ENCODE measurements at places on chromosomes 16 and 17.

DNA sequence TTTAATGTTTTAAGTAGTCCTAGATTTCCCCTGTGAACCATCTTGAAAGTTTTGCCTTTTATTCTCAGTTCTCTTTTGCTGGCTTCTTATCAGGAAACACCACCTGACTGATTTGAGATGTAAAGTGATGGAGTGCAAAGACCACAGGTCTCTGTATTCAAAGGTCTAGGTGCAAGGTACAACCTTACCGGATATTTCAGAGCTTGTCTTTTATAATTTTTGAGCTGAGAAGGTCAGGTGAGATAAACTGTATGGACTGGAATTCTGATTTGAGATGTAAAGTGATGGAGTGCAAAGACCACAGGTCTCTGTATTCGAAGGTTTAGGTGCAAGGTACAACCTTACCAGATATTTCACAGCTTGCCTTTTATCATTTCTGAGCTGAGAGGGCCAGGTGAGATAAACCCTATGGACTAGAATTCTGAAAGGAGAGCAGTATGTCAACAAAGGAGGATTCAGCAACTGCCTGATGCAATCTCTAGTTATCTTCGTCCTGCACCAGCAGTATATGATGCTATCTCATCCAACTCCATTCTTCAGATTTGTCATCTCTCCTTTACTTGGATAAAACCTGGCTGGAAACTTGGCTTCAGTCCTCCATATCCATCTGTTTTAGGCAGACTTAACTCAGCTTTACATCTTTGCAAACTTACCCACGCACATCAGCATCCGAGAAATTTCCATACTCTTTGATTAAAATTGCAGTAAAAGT, 64.3 kb downstream of the CENPV start:
- no peak for DNase-seq

DNA sequence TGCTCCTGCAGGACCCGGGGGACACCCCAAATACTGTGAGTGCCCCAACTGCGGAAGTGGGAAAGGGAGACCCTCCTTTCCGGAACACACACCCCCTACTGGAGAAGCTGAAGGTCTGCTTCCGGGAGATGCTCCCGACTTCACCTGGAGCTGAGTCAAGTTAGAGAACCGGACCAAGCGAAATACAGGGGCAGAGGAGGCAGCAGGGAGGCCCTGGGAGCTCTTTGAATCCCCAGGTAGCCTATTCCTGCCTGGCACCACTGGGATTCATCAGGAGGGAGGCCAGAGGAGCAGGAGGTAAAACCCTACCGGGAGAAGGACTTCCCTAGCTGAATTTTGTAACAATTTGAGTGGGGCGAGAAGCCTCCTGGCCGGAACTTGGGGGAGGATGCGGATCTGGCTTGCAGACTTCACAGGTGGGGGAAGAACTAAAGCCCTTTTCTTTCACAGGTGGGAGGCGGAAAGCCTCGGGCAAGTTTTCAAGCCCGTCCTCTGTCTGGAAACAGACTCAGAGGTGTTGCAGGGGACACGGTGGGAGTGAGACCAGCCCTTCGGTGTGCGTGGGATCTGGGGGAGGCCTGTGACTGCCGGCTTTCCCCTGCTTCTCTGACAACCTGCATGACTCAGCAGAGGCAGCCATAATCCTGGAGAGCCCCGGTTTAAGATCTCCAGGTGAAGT, 22.4 kb upstream of the TEKT1 start:
- no peak for DNase-seq

GRCh38 chr17:81419319-81419885, 24.1 kb downstream of the BAHCC1 start:
- peak; percentile 80 for DNase-seq

DNA sequence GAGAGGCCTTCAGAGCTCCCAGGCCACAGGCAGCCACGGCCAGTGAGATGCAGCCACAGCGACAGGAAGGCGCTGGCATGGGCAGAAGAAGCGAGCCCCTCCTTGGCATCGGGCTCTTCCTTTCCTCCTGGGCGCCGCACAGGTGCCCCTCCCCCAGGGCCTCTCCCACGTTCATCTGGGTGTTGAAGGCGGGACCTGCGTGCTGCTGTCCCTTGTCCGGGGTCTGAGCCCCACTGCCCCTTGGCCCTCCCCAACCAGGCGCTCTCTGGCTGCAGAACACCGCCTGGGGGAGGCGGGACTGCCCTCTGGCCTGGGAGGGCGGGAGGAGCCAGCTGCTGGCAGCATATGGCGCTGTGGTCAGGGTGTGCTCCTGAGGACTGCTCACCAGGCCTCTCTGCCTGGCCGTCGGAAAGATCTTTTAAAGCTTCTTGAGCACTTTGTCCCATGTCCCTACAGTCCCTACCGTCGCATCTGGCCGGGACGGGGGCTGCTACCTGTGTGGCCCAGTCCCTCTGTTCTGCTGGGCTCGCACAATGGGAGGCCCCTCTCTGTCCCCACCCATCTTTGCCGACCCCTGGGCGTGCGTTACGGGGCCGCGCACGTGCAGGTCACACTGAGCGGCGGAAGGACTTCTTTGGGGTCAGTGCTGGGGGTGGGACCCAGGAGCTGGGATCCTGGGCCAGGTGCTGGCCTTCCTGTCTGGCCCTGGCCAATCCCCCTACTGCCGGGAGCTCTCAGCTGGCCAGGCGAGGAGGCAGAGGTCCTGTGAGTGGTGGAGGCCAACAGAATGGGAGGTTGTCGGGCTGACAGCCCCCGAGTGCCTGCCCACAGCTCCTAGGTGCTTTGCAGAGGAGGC, 1.7 kb downstream of the SLC25A10 start:
- DNase-seq: no peak

GRCh38 chr17:78172249-78173051, 4.1 kb downstream of the SYNGR2 start:
- DNase-seq: no peak

GRCh38 chr17:7074931-7075330, 5.1 kb downstream of the CLEC10A start:
- DNase-seq: no peak

- no peak for DNase-seq
Observed at GRCh38 chr16:85757341-85757822, 6.5 kb upstream of the C16orf74 start.

DNA sequence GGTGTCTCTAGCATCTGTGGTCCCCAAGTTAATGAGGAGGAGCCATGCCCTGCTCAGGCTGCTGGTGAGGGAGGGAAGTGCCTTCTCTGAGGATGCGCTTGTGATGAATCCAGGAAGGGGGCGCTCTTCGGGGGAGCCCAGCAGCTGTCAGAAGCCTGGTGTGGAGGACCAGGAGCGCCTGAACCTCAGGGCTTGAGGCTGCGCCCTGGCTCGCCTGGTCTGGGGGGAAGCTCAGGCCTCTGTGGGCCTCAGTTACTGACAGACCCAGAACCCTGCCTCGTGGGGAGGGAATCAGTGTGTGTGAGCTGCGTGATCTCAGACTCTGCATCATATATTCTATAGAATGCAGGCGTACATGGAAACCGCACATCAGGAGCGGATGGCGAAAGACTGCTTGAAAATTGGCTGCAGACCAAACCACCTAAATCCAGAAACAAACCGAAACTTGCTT, 126.1 kb downstream of the SEC14L1 start:
- no peak for DNase-seq

DNA sequence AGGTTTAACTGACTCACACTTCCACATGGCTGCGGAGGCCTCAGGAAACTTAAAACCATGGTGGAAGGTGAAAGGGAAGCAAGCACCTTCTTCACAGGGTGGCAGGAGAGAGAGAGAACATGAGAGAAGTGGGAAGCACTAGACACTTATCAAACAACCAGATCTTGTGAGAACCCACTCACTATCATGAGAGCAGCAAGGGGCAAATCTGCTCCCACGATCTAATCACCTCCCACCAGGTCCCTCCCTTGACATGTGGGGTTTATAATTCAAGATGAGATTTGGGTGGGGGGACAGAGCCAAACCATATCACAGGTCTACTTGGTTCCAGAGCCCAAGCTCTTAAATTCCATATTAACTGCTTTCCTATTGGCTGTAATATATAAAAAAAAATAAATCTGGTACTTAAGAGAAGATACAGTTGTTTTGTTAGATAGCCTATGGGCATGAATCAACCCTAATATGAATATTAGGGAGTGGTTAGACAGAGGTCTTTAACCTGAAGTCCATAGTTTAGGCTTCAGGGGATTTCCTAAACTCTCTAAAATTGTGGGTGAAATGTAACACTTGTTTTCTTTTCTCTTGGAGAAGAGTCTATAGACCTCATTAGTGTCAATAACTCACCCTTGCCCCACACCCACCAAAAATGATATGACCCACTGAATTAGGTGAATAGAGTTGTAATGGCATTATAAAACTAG, 56.7 kb downstream of the SKAP1 start:
- no peak for DNase-seq

DNA sequence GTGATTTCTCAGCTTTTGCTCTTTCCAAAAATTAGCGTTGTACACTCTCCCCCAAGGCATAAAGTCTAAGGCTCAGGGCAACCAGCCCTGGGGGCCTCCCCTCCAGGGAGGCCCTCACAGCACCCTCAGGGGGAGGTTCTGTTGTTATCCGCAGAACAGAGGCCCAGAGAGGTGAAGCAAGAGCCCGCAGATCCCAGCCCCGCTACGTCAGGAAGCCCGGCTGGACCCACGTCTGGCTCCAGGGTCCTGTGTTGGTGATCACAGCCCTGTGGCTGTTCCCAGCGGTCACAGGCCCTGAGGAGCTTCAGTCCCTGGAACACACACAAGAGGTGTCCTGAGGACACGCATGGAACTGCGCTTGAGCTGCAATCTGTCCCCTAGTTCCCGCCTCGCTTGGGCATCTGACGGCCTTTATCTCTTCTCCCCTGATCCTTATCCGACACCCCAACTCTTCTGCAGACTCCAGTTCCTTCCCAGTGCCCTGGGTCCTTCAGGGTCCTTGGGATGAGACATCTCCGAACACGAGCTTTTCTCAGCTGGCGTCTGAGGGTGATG, 1.1 kb upstream of the ZG16B start:
- DNase-seq: no peak

GRCh38 chr17:4147751-4148310, 4.8 kb downstream of the CYB5D2 start:
- no peak for DNase-seq

- DNase-seq: no peak
Observed at GRCh38 chr17:57629470-57629869, 115.6 kb downstream of the CCDC182 start.

DNA sequence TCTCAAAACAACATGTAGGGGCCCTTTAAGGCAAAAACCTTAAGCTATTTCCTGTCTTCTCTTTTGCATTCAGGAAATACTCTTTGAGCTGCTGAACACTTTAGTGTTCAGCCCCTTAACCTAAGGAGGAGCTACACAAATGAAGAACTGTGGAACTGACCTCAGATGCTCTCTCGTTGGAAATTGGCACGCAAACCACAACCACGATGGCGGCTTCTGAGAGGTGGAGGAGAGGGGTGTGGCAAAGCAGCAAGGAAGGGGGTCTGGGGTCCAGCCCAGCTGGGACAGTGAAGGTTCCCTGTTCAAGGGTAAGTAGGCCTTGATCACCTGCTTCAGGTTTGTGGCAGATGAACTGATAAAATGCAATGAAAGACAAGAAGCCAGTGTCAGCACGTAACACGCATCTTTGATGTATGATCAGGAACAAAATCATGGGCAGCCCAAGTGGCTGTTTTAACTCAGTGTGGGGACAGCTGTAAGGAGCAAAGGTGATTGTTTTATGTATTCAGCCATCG, 291.6 kb upstream of the TNRC6C start:
- no peak for DNase-seq

- DNase-seq: no peak
Observed at GRCh38 chr17:67769231-67769630, 51.5 kb downstream of the NOL11 start.

DNA sequence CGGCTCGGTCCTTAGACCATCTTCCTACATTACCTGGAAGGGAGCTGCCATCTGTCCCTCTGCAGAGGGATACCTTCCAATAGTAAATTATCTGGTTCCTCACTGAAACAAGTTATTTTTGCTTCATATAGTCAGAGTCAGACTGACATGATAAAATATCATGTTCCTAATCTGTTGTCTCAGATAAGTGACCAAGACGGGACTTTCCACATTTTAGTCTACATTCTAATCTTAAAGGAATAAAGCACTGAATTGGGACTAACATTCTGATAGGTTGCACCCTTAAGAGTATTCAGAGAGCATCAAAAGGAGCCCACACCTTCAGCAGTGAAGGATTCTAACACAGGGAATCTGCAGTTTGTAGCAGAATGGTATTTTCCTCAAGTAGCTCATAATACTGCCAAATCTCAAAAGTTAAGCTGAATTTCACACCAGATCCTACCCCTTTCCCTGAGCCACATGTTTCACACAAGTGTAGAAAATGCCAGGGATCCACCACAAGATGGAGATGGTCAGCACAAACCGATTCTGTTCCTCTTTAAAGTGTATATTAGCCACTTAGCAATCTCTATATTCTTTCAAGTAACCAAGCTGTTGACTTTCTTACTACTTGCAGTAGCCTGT, 13.4 kb downstream of the GINS2 start:
- DNase-seq: no peak

DNA sequence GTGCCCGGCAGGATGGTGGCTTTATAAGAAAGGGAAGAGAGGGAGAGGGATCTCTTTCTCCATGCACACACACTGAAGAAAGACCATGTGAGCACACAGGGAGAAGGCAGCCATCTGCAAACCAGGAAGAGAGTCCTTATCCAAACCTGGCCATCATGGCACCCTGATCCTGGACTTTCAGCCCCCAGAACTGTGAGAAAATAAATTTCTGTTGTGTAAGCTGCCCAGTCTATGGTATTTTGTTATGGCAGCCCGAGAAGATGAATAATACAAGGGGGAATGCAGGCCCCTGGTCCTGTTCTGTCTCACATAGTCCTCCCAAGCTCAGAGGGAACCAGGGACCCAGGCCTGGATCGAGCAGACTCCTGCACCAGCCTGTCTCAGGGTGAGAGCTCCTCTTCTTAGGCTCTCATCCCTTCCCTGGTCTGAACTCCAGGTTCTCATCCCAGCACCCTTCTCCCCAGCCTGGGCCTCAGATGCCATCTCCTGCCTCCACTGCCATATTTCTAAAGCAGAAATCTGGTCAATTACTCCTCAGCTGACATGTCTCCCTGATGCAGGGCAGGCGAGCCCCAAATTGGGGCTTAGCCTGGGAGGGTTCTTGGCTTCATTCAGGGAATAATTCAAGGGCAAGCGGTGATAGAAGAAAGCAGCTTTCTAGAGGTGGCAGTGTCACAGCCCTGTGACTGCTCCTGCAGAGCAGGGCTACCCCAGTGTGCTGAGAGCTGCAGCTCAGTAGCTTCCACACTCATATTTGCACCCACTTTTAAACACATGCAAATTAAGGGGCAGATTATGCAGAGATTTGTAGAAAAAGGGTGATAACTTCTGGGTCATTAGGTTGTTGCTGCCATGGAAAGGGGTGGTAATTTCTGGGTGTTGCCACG, 28.8 kb downstream of the IGFBP4 start:
- no peak for DNase-seq
